ENCODE measurements at places on chromosomes 1 and 21.

- DNase-seq: no peak
These were observed 220.3 kb upstream of the TNR start for GRCh38 chr1:175963740-175964139.

DNA sequence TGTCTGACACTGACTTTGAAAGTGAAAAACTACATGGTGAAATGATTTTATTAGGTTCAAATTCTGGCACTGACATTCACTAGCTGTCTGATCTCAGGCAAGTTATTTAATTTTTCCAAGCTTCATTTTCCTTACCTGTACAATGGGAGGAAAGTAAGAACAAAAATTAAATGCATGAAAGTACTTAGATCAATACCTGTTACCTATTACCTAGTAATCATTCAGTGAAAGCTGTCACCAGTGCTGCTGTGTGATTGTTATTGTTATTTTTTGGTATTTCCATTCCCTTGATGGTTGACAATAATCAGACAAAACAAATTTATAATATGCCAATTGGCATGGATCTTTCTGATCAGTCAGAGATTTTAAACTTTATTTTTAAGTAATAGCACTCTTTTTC lies 1.6 kb downstream of the C8A start:
- DNase-seq: no peak

GRCh38 chr1:147740391-147740790 lies 20.0 kb downstream of the GJA5 start:
- DNase-seq: no peak

DNA sequence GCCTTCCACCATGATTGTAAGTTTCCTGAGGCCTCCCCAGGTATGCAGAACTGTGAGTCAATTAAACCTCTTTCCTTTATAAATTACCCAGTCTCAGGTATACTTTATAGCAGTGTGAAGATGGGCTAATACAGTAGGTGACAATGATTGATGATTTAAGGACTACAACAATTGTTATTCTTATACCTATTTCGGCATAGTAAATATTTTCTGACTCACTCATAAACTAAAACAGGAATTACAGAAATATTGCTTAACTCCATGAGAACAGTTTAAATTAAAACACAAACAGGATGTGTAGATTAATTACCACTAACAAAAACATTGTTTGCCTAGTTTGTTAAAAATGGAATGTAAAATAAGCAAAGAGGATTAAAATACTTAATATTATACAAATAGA lies 839.9 kb downstream of the LTN1 start:
- no peak for DNase-seq

- no peak for DNase-seq
These were observed 84.4 kb upstream of the ACTRT2 start for GRCh38 chr1:2936559-2937515.

- no peak for DNase-seq
These were observed 769 bp downstream of the GALE start for GRCh38 chr1:23799570-23800399.

GRCh38 chr1:13763991-13764390 lies 64.0 kb downstream of the PRDM2 start:
- no peak for DNase-seq

DNA sequence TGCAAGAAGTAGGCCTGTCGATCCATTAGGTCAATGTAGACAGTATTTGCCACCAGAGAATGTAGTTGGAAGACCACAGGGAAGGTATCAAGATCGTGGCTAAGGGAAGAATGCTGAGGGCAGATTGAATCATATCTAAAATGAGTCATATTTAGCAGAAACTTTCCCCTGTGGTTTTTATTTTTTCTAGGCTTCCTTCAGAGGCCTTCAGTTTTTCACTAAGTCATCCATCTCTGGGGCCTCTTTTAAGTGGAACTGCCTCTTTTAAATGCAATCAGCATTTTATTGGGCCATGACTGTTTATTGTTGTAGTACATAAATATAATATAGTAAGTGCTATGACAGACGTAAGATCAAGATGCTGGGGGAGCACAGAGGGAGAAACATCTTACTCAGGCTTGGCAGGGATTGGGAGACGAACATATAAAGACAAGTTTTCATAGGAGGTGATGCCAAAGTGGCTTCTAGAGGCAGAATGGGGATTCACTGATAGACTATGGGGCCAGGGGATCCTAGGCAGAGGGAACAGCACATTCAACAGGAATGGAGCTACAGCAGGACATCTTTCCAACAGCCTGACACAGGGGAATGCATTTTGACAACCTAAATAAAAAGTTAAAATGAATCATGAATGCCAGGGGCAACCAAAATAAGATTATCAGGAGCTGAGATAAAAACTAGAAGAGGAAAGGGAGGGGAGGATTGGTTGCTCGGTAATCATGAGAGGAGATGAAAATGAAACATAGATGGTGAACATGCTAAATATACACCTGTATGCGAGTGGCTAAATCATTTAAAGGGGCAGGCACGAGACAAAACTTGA lies 20.1 kb downstream of the UBE2U start:
- no peak for DNase-seq

GRCh38 chr1:38680801-38681510 lies 178.6 kb downstream of the RRAGC start:
- DNase-seq: no peak

GRCh38 chr1:220370041-220370700 lies 97.9 kb upstream of the RAB3GAP2 start:
- no peak for DNase-seq

- no peak for DNase-seq
These were observed 34.1 kb downstream of the CLCA1 start for GRCh38 chr1:86502721-86503405.

DNA sequence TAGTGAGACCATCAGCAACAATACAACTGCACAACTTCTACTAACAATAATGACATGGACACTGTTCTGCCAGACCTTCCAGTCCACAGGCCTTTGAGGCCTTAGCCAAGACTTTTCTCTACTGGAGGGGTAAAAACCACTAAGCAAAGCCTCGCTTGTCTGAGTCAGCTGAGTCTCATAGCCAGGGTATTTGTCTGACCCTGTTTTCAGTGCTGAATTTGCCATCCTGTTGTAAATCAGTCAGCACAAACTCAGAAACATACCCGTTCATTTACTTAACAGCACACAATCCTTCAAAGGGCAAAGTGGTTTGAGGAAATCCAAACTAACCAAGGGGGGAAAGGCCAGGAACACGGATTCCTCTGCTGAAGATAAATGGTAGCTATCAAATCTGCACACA lies 537.8 kb downstream of the SMYD3 start:
- no peak for DNase-seq

All from activated naive CD4-positive, alpha-beta T cell (primary cell).